ENCODE measurements at places on chromosomes 12 and 14. TPM values are rescaled to one million over a fixed set of nuclear protein-coding genes. Genes with fewer than 3 reads are reported as not detected.
A peak's percentile ranks its signal among the peaks of the same experiment; 100 is the strongest.

Gene KRT75
- total RNA-seq: not detected

- DNase-seq: peak; percentile 47
Measured at GRCh38 chr14:74401504-74402241, 24.3 kb downstream of the SYNDIG1L start.

- no peak for DNase-seq
Measured at GRCh38 chr12:93825931-93826555, 148.9 kb downstream of the CRADD start.

DNA sequence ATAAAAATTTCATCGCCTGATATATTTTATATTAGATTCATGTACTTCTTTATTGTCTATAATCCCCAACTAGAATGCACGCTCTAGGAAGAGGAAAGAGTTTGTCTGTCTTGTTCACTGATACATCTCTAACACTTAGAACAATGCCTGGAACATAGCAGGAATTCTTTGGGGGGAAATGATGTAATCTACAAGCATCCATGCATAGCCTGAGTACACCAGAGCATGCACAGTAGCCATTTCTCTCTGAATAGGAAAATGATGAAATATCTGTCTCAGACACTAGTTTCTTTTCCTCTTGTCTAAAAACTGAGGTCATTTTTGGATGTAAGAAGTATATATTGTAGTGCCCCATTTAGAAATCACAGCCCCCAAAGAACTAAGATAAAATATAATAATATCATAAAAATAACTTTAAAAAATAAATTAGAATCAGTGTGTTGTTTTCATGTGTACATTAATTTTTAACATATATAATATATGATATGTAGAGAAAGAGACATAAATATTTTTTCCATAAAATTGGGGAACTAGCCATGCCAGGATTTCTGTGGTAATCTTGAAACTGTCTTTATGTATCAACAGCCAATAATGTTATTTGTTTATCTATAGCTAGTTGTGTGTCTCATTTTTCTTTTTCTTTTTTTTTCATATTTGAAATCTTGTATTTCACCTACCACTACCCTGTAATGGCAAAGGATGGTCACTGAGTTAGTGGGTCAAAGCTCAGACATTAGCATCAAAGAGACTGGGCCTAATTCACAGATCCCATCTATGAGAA lies 155.6 kb upstream of the TMCC3 start:
- no peak for DNase-seq

GRCh38 chr14:86613786-86614185 lies 1083.8 kb downstream of the FLRT2 start:
- DNase-seq: no peak

DNA sequence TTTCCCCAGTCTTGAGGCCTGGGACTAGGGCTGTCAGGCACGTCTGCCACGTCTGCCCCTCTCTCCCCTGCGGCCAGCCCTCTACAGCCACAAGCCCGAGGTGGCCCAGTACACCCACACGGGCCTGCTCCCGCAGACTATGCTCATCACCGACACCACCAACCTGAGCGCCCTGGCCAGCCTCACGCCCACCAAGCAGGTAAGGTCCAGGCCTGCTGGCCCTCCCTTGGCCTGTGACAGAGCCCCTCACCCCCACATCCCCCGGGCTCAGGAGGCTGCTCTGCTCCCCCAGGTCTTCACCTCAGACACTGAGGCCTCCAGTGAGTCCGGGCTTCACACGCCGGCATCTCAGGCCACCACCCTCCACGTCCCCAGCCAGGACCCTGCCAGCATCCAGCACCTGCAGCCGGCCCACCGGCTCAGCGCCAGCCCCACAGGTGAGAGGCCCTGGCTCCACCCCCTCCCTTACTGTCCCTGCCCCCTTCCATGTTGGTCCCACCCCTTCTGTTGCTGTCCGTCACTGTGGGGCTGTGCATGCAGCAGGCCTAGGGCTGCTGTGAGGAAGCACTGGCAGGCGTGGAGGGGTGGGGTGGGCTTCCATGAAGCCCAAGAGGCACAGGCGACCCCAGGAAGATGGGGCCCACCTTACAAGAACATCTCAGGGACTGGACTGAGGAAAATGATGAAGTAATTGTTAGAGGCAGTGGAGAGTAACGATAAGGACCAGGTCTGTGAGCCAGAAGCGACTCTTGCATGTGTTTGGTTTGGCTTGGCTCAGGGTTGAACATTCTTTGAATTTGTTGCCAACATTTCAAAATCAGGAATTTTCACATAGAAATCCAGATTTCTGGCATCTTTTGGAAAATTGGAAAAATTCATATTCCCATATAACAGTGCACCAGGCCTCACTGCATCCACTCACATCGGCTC lies 16.8 kb downstream of the C12orf43 start:
- DNase-seq: no peak

GRCh38 chr14:61545726-61546455 lies 149.4 kb upstream of the HIF1A start:
- no peak for DNase-seq

- no peak for DNase-seq
Measured at GRCh38 chr14:90330203-90331196, 1.2 kb downstream of the NRDE2 start.

All from breast epithelium (tissue), 4 donors.